Nephron progenitor cell (in vitro differentiated cells): ENCODE measurements at places on chromosomes 3 and 15.
A peak's percentile ranks its signal among the peaks of the same experiment; 100 is the strongest.

- no peak for DNase-seq
Measured at GRCh38 chr3:128861491-128861890, 17.9 kb upstream of the ACAD9 start.

DNA sequence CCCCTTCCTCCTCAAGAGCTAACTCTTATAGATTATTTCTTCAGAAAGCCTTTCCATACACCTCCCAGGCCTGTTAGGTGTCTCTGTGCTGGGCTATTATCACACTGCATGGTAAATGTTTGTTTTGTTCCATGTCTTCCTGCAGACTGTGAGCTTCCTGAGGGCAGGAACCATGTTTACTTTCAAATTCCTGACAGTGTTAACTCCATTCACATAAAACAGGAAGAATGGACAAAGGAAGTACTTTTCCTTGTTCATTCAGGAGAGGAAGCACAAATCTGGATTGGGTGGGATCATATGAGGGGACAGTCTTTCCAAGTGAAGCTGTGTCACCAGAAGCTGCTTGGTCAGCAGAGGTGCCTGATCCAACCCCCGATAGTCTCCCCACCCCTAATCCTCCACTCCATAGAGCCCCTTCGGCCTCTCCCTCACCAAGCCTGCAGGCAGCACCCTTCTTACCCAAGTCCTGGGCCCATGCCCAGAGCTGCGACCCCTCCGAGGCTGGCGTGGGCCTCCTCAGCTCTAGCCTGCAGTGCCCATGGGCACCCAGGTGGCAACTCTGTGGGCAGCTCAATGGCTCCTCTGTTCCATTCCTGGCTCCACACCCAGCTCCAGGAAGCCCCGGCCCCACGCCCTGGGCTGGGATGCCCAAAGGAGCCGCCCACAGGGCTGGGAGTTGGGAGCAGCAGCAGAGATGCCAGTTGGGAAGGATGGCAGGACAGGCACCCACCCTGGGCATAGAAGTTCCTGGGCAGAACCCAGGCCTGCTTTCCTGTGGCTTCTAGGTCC lies 6.9 kb downstream of the SHF start:
- no peak for DNase-seq

DNA sequence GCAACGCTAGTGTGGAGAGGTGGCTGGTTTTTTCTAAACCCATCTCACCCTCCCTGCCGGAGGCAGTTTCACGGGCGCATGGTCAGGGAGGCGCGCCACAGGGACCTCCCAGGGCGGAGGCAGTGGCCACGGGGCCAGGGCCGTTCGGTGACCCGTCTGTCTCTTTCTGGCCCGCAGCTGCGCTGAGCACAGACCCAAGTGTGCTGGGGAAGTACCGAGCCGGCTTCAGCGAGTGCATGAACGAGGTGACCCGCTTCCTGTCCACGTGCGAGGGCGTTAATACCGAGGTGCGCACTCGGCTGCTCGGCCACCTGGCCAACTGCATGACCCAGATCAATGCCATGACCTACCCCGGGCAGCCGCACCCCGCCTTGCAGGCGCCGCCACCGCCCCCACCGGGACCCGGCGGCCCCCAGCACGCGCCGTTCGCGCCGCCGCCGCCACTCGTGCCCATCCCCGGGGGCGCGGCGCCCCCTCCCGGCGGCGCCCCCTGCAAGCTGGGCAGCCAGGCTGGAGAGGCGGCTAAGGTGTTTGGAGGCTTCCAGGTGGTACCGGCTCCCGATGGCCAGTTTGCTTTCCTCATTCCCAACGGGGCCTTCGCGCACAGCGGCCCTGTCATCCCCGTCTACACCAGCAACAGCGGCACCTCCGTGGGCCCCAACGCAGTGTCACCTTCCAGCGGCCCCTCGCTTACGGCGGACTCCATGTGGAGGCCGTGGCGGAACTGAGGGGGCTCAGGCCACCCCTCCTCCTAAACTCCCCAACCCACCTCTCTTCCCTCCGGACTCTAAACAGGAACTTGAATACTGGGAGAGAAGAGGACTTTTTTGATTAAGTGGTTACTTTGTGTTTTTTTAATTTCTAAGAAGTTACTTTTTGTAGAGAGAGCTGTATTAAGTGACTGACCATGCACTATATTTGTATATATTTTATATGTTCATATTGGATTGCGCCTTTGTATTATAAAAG lies 1.8 kb downstream of the HES1 start:
- peak; percentile 66 for DNase-seq

DNA sequence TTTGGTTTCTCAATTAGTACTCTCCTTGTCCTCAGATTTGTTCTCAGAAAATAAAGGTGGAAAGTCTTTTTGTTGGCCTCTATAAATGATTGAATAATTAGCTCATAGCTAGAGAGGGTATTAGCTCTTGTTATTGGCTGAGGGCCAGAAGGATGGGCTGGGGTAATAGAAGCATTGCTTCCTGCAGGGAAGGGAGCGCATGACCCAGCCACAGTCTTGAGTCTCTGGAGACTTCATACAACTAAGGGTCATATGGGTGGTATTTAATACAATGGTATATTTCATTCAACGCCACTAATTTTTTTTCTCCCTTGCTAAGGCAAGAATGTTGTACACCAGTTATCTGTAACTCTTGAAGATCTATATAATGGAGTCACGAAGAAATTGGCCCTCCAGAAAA lies 8.4 kb downstream of the DNAJA4 start:
- DNase-seq, result no peak

DNA sequence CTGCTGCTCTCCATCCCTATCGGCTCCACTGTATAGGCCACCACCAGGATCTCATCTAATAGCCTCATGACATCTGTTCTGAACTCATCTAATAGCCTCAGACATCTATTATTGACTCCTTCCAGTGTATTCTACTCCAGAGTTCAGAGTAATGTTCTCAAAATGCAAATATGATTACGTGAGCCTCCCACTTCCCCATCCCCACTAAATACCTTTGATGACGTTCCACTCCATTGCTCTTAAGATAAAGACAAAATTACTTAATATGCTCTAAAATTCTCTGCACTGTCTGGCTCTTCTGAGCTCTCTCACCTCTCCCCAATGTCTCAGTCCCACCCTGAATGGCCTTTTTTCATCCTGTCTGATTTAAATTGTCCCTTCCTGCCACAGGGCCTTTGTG lies 94.7 kb downstream of the SAMMSON start:
- DNase-seq, result no peak

- no peak for DNase-seq
Measured at GRCh38 chr15:42120285-42120684, 25.9 kb upstream of the PLA2G4D start.

GRCh38 chr15:66927201-66928077 lies 138.0 kb upstream of the SMAD3 start:
- DNase-seq, result no peak

GRCh38 chr3:14186854-14187458 lies 8.3 kb downstream of the LSM3 start:
- no peak for DNase-seq

- DNase-seq, result no peak
Measured at GRCh38 chr3:17065315-17065714, 180.6 kb downstream of the PLCL2 start.

GRCh38 chr15:36722555-36722954 lies 143.1 kb downstream of the CDIN1 start:
- no peak for DNase-seq

GRCh38 chr3:157405457-157405856 lies 31.2 kb upstream of the PTX3 start:
- DNase-seq, result no peak

- no peak for DNase-seq
Measured at GRCh38 chr3:126451511-126451910, 24.2 kb downstream of the ZXDC start.

- DNase-seq, result no peak
Measured at GRCh38 chr3:50464569-50464968, 38.9 kb downstream of the CACNA2D2 start.

DNA sequence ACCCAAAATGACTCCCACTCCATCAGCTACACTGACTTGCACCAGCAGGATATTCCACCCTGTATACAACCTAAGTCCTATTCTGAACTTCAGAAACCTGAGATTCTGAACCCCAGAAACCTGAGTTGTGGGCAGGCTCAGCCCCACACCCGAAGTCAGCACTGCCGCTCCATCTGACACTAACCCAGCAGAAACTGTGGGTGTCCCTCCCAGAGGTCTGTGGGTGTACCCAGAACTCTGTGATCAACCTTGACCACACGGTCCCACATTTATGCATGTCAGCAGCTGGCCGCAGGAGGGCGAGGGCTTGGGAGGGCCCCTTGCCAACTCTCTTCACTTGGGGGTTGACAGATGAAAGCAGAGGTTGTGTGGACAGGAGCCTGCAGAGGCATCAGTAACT lies 9.3 kb downstream of the OXTR start:
- no peak for DNase-seq

- DNase-seq, result no peak
Measured at GRCh38 chr3:67123914-67124313, 125.8 kb downstream of the KBTBD8 start.

GRCh38 chr3:95134693-95135413 lies 1072.0 kb downstream of the NSUN3 start:
- DNase-seq, result no peak

GRCh38 chr15:58521293-58521991 lies 89.7 kb downstream of the LIPC start:
- peak; percentile 57 for DNase-seq

- DNase-seq, result no peak
Measured at GRCh38 chr15:70079888-70080287, 17.8 kb downstream of the TLE3 start.

DNA sequence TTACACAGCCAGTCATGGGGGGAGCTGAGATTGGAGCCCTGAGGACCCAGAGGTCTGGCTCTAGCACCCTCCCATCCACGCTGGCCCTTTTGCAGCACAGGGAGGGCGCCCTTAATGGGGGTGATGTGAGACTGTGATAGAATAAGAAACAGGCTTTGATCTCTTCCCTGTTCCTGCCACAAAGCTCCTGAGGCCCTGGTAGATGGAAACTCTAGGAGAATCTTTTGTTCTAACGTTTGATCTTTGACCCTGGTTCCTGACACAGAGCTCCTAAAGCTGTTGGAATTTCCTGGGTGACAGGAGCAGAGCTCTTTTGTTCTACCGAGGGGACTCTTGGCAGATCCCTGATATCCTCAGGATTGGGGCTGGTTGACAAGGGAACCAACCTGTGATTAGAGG lies 1.2 kb upstream of the UROC1 start:
- DNase-seq, result no peak

DNA sequence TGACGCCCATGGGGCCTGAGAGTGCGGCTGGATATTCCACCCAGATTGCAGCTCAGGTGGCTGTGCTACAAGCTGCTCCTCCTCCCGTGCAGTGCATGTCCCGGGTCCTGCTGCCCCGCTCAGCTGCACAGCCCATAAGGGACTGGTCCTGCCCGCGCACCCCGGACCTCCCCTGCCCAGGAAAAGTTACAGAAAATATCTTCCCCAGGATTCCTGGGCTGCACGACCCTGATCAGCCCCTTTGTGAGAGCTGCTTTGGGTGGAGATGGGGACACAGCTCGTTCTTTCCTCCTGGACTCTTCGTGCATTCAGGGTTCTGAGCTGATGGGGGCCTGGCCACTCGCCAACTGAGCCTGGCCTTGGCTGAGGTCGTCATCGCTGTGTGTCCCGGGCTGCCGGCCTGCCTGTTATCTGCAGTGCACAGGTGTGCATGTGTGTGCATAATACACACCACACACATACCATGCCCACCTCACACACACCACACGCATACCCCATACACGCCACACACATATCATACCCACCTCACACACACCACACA lies 28.8 kb downstream of the APBA2 start:
- no peak for DNase-seq

DNA sequence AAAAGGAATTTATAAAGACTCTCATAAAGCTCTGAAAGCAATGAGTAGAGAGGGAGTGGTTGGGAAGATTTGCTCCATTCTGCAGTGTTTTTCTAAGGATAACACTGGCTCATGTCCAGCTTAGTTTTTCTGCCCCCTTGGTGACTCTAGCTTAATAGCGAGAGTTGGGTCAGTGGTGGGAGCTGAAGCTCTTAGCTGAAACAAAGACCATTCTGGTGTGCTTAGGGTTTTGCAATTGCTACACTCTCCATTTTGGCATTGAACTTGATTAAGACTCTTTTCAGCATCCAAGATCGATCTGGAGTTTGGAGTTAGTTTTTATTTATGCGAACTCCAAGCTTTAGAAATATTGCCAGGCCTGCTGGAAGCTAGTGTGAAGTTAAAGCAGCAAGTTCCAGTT lies 98.0 kb downstream of the ATG7 start:
- no peak for DNase-seq

DNA sequence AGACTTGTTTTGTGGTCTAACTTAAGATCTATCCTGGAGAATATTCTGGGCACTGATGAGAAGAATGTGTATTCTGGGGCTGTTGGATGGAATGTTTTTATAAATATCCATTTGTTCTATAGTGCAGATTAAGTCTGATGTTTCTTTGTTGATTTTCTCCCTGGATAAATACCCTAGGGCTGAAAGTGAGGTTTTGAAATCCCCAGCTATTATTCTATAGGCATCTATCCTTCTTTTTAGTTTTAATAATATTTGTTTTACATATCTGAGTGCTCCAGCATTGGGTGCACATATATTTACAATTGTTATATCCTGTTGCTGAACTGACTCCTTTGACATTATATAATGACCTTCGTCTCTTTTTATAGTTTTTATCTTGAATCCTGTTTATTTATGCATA lies 42.9 kb downstream of the GALK2 start:
- DNase-seq, result no peak

- DNase-seq, result peak; percentile 91
Measured at GRCh38 chr3:17742102-17742879, at the start of gene TBC1D5. Gene TBC1D5 (minus strand): TSS chr3:17742631. CDS start chr3:17508570, 234,061 bp downstream.

GRCh38 chr3:113008117-113008516 lies 17.3 kb downstream of the GTPBP8 start:
- no peak for DNase-seq
